ENCODE measurements at places on chromosomes 1 and 21.

- no peak for DNase-seq
Measured at GRCh38 chr21:15354516-15354915, 289.7 kb upstream of the NRIP1 start.

- DNase-seq = no peak
Measured at GRCh38 chr21:44533121-44533890, 6.7 kb downstream of the KRTAP10-1 start.

DNA sequence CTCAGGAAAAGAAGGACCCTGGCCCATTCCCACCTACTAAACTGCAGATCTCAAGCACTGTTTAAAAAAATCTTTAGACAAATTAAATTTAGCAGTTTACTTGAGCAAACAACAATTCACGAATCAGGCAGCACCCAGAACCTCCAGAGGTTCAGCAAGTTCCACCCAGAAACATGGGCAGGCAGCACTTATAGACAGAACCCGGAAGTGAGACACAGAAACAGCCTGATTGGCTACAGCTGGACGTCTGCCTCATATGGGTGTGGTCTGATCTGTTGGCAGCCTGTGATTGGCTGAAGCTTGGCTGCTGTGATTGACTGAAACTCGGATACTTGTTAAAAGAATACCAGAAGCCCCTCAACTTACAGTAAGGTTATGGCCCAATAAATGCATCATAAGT is 34.7 kb upstream of the COL6A2 start:
- DNase-seq = no peak

DNA sequence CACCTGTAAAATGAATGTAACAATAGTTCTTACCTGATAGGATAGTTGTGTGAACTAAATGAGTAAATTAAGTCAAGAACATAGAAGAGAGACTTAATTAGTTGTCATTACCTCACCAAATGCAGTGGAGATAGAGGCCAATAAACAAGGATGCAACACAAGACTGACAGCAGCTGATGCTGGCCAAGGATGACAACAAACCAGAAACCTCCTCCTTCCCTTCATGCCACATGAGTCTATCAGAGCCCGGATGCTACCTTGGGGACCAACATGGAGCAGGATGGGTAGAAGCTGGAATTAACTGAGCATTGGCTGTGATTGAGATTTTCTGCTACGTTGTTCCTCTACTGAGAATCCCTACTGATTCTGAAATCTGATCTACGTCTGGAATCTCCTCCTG is 30.3 kb upstream of the USP1 start:
- no peak for DNase-seq

- no peak for DNase-seq
Measured at GRCh38 chr1:20266642-20267041, 24.0 kb upstream of the VWA5B1 start.

- no peak for DNase-seq
Measured at GRCh38 chr1:180179162-180179957, 24.7 kb downstream of the QSOX1 start.

Data from stimulated activated naive CD8-positive, alpha-beta T cell treated with anti-CD3 and anti-CD28 coated beads, Interleukin-15, amount 100 ng/mL, for 72 hours (primary cell).